ENCODE measurements at places on chromosomes 7 and 10.

- no peak overlapping the region for H3K27ac ChIP-seq
- no peak overlapping the region for H3K4me3 ChIP-seq
- H3K27me3 ChIP-seq, result peaks cover under 1% of the 10 kb centered on the region
- DNase-seq, result no peak
Observed at GRCh38 chr7:17380736-17381662, 82.5 kb downstream of the AHR start.

- H3K27ac ChIP-seq, result no peak overlapping the region
- no peak for DNase-seq
- H3K27me3 ChIP-seq, result no peaks in the 10 kb centered on the region
- no peak overlapping the region for H3K4me3 ChIP-seq
- H3K36me3 ChIP-seq, result no peaks in the 10 kb centered on the region
Observed at GRCh38 chr10:27445070-27445469, 59.0 kb upstream of the RAB18 start.

DNA sequence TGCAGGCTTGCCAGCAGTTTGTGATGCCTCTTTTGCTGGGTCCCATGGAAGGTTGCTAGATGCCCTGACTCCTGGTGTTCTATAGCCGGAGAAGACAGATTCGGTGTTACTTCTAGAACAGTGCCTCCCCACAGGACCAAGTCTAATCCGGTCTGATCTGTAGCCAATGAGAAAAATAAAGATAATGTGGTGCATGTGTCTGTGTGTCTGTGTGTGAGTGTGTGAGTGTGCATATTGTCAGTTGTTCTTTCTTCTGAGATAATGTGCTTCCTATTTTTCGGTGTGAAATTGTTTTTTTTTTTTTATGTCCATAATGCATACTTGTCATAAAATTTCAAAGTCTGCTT is 29.7 kb upstream of the ZNRF2 start:
- no peak overlapping the region for H3K4me3 ChIP-seq
- no peak overlapping the region for H3K27ac ChIP-seq
- no peaks in the 10 kb centered on the region for H3K27me3 ChIP-seq
- H3K4me1 ChIP-seq, result peaks cover 11% of the 10 kb centered on the region
- DNase-seq, result no peak

- peak overlapping the region; percentile 95 for H3K27ac ChIP-seq
- no peak for DNase-seq
- peaks cover 3% of the 10 kb centered on the region for H3K27me3 ChIP-seq
Observed at GRCh38 chr7:1532456-1533254, 2.2 kb downstream of the MAFK start.

- peaks cover 2% of the 10 kb centered on the region for H3K36me3 ChIP-seq
- no peak for DNase-seq
- peak overlapping the region; percentile 94 for H3K4me3 ChIP-seq
- H3K27ac ChIP-seq, result peak overlapping the region; percentile 100
- no peaks in the 10 kb centered on the region for H3K27me3 ChIP-seq
Observed at GRCh38 chr10:110568055-110568735, 700 bp downstream of the SMC3 start.

DNA sequence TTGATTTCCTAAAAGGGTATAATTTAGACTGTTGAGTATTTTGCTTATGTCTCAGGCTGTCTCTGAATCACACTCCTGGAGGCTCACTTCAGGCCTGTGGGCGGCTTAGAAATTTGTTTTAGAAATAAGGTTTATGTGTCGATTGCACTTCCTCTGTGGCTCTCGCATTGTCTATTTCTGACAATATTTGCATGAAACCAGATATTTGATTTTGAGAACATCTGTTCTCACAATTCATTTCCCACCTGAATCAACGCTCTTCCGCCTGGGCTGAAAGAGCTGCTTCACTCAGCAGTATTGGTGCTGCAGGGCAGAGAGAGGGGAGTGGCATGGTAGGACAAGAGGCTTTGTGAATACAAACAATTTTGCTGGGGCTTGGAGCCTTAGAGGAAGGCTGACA is 262.0 kb downstream of the ADRA2A start:
- peaks cover 2% of the 10 kb centered on the region for H3K36me3 ChIP-seq
- H3K4me3 ChIP-seq, result no peak overlapping the region
- H3K27ac ChIP-seq, result no peak overlapping the region
- H3K27me3 ChIP-seq, result peaks cover 19% of the 10 kb centered on the region

- H3K27me3 ChIP-seq, result peaks cover 4% of the 10 kb centered on the region
- H3K36me3 ChIP-seq, result peaks cover 9% of the 10 kb centered on the region
- peaks cover 42% of the 10 kb centered on the region for H3K4me1 ChIP-seq
- peak overlapping the region; percentile 98 for H3K27ac ChIP-seq
Observed at GRCh38 chr7:151056666-151057505, 811 bp downstream of the CDK5 start.

- peaks cover 75% of the 10 kb centered on the region for H3K27me3 ChIP-seq
- no peaks in the 10 kb centered on the region for H3K36me3 ChIP-seq
- peak overlapping the region; percentile 81 for H3K27ac ChIP-seq
- H3K4me1 ChIP-seq, result peaks cover 44% of the 10 kb centered on the region
- peak overlapping the region; percentile 91 for H3K4me3 ChIP-seq
Observed at GRCh38 chr7:114086914-114087652, 168.3 kb upstream of the PPP1R3A start.

DNA sequence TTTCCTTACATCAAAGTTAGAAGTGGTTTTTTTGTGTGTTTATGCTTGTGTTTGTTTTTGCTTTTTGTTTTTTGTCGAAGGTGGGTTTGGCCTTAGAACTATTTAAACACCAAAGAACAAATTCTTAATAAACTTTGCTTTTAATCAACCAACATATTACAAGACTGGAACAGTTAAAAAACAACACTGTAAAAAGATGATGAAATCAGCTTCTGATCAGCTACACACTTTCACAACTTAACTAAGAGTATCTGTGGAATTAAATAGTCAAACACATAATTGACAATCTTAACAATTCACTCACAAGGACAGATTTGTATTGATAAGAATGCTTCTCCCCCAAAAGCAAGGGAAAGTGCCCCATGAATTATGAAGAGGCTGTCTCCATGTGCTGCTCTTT is 58.8 kb downstream of the MRPL32 start:
- no peak overlapping the region for H3K4me3 ChIP-seq
- H3K27me3 ChIP-seq, result peaks cover 15% of the 10 kb centered on the region
- DNase-seq, result no peak
- no peaks in the 10 kb centered on the region for H3K4me1 ChIP-seq
- H3K27ac ChIP-seq, result no peak overlapping the region

DNA sequence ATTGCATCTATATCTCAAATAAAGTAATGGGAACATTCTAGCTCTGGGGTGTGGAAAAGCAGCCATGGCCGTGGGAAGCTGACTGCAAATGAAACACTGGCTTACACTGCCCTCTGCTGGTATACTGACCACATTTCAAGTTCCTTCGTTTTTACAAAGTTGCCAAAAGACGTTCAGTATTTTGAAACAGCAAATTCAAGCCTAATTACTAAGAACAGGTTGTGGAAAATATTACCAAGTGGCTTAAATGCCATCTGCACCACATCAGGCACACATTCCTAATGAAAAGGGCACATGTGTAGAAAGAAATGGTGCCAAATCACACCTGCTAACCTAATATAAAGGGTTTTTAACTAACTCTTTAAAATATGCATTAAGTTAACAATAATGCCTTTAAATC is 83.9 kb downstream of the JAZF1 start:
- H3K36me3 ChIP-seq, result no peaks in the 10 kb centered on the region
- H3K4me3 ChIP-seq, result no peak overlapping the region
- H3K4me1 ChIP-seq, result peaks cover 16% of the 10 kb centered on the region
- DNase-seq, result no peak

- no peak for DNase-seq
- H3K4me1 ChIP-seq, result no peaks in the 10 kb centered on the region
- H3K36me3 ChIP-seq, result no peaks in the 10 kb centered on the region
- H3K27me3 ChIP-seq, result peaks cover 25% of the 10 kb centered on the region
- no peak overlapping the region for H3K27ac ChIP-seq
- no peak overlapping the region for H3K4me3 ChIP-seq
Observed at GRCh38 chr7:44378744-44379143, 53.4 kb upstream of the CAMK2B start.

GRCh38 chr7:4692055-4692454 is 10.0 kb downstream of the FOXK1 start:
- H3K4me1 ChIP-seq, result peaks cover 51% of the 10 kb centered on the region
- no peaks in the 10 kb centered on the region for H3K27me3 ChIP-seq
- no peak for DNase-seq

GRCh38 chr10:27391325-27391724 is 112.8 kb upstream of the RAB18 start:
- H3K4me1 ChIP-seq, result no peaks in the 10 kb centered on the region
- no peak for DNase-seq
- H3K4me3 ChIP-seq, result no peak overlapping the region
- no peaks in the 10 kb centered on the region for H3K36me3 ChIP-seq

- H3K27ac ChIP-seq, result no peak overlapping the region
- H3K36me3 ChIP-seq, result no peaks in the 10 kb centered on the region
- DNase-seq, result no peak
- H3K27me3 ChIP-seq, result no peaks in the 10 kb centered on the region
- peaks cover 31% of the 10 kb centered on the region for H3K4me1 ChIP-seq
Observed at GRCh38 chr10:71502851-71503250, 106.1 kb downstream of the CDH23 start.

DNA sequence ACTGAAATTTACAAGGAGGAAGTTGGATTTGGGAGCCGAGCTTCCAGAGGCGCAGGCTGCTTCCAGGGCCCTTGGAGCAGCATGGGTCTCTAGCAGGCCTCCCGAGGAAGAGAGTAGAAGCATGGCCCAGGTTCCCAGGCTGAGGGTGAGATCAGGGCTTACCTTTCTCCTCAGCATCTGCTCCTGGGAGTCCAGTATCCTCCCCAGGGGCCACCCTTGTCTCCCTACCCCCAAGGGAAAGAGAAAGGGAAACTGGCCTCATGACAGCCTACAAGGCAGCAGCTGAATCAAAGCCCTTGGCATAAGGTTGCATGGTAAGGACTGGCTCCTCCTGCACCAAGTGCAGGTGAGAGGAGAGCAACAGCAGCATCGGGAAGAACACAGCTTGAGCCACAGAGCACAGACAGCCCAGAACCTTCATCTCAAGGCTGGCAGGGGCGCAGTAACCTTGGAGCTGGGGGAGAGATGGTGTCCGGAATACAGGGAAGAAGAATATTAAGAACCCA is 114.5 kb downstream of the MARCHF5 start:
- H3K4me3 ChIP-seq, result no peak overlapping the region
- no peaks in the 10 kb centered on the region for H3K4me1 ChIP-seq
- H3K27me3 ChIP-seq, result no peaks in the 10 kb centered on the region
- no peak overlapping the region for H3K27ac ChIP-seq

DNA sequence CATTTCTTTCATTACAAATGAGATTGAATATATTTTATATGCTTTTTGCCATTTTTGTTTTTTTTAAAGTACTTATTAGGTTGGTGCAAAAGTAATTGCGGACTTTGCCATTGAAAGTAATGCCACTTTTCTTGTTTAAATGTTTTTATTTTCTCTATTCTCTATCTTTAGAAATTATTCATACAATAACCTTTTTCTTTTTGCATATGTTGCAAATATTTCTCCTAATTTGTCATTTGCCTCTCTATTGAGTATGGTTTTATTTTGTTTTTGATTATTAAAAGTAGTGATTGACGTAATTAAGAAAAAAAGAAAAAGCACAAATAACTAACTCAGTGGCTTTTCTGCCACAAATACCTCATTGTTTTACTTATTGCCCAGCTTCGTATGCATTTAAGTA is 172.4 kb downstream of the NPSR1 start:
- H3K36me3 ChIP-seq, result no peaks in the 10 kb centered on the region
- no peaks in the 10 kb centered on the region for H3K4me1 ChIP-seq
- H3K27me3 ChIP-seq, result peaks cover 6% of the 10 kb centered on the region
- DNase-seq, result no peak
- no peak overlapping the region for H3K27ac ChIP-seq
- H3K4me3 ChIP-seq, result no peak overlapping the region

DNA sequence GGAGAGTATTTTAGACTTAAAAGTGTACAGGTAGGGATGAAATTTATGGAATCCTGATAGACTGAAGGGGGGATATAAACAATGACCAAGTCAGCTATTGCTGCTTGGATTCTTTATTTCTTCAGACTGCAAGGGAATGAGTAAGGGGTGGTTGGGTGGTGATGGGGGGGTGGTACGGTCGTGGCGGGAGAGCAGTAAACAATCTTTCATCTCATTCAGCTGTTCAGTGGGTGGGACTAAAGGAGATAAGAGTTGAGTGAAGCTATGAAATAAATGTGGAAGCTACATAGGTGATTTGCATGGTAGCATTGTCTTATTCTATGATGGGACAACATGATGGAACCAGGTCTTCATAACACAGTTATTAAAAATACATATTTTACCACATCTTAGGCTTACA is 1.8 kb downstream of the SEPTIN7 start:
- peak overlapping the region; percentile 96 for H3K4me3 ChIP-seq
- no peaks in the 10 kb centered on the region for H3K36me3 ChIP-seq
- H3K4me1 ChIP-seq, result peaks cover 29% of the 10 kb centered on the region

DNA sequence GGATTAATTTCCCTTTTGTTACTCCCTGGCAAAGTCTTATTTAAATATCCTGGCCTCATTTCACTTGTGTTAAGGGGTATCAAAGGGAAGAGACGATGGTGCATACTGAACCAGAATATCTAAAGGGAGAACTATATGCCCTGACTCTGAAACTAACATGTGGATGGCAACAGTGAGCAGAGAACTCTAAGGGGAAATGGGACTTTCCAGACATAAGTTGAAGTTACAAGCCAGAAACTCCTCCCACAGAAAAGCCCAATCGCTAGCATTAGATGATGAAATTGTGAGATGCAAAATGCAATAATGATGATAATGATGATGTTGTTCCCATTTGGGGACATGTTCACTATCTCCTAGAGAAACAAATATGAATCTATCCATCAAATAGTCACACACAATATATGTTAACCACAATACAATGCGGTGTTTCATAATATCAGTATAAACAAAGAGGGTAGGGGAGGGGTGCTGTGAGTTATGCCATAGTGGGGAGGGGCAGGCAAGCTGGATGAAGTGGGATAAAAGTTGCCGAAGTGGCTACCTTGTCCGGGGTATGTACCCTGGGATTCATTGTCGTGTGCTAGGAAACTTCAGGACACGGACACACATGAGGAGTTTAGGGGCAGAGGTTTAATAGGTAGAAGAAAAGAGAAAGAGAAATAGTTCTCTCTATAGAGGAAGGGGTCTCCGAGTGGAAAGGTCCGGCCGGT is 37.1 kb downstream of the TMEM229A start:
- H3K4me3 ChIP-seq, result no peak overlapping the region
- H3K4me1 ChIP-seq, result no peaks in the 10 kb centered on the region
- H3K27ac ChIP-seq, result no peak overlapping the region
- DNase-seq, result no peak

GRCh38 chr10:26044141-26044749 is 110.2 kb downstream of the MYO3A start:
- H3K4me1 ChIP-seq, result peaks cover 10% of the 10 kb centered on the region
- DNase-seq, result peak; percentile 50
- no peak overlapping the region for H3K27ac ChIP-seq
- H3K36me3 ChIP-seq, result peaks cover 9% of the 10 kb centered on the region
- no peaks in the 10 kb centered on the region for H3K27me3 ChIP-seq
